ENCODE measurements at places on chromosomes 13 and 19.

- DNase-seq, result no peak
These were observed at the start of gene TLE2 for GRCh38 chr19:3029065-3029923. TSS of gene TLE2 (minus strand) at chr19:3029280. CDS start at chr19:3028904, 376 bp downstream.

- DNase-seq, result no peak
These were observed 95.7 kb downstream of the SLC10A2 start for GRCh38 chr13:102970542-102970941.

DNA sequence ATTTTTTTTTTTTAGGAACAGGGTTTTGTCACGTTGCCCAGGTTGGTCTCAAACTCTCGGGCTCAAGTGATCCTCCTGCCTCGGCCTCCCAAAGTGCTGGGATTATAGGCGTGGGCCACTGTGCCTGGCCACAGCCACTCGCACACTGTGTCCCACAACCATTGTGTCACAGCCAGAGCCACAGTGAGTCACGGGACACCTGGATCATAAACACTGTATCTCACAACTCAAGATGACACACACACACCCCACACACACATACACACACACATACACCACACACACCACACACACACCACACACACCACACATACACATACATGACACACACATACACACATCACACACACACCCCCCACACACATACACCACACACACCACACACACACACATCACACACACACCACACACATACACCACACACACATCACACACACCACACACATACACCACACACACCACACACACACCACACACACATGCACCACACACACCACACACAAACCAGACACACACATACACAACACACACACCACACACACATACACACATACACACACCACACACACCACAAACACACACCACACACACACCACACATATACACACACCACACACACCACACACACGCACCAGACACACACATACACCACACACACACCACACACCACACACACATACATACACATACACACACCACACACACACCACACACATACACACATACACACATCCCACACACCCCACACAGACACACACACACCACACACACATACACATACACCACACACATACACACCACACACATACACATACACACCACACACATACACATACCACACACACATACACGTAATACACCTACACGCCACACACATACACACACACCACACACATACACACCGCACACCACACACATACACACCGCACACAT, 16.2 kb downstream of the ELAVL3 start:
- DNase-seq, result no peak

GRCh38 chr19:45554481-45554880, 30.1 kb downstream of the OPA3 start:
- no peak for DNase-seq

DNA sequence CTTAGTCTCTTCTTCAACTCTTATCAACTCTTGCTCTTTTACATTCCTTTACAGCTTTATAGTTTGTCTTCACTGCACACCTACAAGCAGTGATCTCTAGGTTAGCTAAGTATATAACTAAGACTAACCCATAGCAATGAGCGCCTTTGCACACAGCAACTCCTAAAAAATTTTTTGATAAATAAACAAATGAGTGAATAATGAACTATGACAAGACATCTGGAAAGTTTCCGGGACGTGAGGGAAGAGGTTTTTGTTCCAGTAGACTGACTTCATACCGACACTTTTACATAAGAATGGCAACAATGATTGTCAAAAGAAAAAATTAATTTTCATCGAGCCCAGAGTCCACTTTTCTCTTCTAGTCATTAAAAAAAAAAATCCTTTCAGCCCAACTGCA, 98.3 kb downstream of the ELF1 start:
- peak; percentile 19 for DNase-seq

GRCh38 chr19:18434411-18435175, 3.3 kb downstream of the ISYNA1 start:
- no peak for DNase-seq

DNA sequence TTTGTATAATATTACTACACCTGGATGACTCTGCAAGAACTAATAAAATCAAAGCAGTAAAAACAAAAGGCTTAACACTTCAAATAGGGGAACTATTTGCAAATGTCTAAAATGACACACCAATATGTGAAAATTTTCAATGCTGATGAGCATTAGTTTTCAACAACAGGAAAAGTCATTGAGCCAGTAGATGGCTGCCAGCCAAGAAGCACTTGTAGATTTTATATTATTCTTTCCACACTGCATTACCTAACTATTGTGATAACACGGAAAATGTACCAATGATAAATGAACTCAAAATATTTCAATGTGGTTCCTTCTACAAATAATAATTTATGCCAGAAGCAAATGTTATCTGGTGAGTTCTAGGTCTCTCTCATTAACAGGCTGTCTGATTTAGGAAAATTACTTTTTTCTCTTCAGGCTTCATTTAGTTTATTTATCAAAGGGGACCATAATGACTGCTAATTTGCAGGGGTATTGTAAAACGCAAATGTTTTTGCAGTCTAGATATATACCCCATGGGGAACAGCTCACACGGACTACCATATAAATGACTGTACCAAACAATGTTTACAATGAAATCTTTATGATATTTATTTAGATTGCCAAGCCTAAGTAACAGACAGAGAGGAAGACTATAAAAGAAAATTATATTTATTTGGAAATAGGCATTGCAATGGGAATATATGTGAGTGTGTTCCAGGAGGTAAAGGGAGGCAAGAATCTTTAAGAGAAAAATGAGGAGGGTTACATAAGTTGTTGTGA, 407.8 kb downstream of the LIG4 start:
- peak; percentile 39 for DNase-seq

- no peak for DNase-seq
These were observed 298.6 kb downstream of the ZNF536 start for GRCh38 chr19:30670562-30671366.

GRCh38 chr13:24108615-24108965, 51.9 kb upstream of the SPATA13 start:
- DNase-seq, result no peak

- no peak for DNase-seq
These were observed 4.6 kb downstream of the TCF3 start for GRCh38 chr19:1647501-1648458.

DNA sequence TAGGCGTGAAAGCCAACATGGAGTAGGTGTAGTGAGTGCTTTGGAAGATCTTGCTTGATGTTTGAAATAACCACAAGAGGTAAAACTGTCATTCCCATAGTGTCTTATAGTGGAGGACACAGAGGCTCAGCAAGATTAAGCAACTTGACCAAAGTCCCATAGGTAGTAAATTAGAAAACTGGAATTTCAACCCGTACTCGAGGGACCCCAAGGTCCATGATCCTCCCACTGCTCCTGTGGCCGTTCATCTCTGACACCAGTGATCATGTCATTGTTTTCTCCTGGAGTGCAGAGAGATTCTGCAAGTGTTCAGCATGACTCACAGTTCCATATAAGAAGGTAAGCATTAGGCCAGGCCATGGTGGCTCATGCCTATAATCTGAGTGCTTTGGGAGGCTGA, 126.9 kb downstream of the FGF9 start:
- DNase-seq, result no peak

DNA sequence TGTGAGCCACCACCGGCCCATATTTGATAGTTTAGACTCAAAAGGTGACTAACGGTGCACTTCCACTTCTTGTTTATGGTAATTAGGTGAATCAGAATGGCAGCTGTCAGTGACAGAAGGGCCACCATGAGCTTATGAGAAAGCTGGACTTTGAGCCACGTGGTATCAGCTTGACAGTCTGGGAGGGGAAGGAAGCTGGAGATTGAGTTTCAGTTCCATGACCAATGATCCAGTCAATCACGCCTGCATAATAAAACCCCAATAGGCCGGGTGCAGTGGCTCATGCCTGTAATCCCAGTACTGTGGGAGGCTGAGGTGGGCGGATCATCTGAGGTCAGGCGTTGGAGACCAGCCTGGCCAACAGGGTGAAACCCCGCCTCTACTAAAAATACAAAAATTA, 8.2 kb downstream of the EID2B start:
- DNase-seq, result no peak

DNA sequence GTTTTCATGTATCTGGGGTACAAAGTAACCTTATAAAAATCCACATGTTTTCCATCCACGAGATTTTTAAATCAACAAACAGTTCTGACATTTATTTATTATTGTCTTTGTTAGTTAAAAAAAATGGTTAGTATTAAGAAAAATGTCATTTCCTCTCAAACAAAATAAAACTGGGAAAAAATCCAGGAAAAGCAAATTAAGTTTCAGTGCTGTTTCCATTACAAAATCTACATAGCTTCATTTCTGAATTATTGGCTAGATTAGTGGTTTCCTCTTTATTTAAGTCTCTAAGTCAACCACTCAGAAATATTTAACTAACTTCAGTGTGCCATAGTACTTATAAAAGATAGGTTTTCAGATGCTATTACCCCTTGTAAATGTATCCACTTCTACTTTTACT, 49.1 kb downstream of the MZT1 start:
- DNase-seq, result no peak

DNA sequence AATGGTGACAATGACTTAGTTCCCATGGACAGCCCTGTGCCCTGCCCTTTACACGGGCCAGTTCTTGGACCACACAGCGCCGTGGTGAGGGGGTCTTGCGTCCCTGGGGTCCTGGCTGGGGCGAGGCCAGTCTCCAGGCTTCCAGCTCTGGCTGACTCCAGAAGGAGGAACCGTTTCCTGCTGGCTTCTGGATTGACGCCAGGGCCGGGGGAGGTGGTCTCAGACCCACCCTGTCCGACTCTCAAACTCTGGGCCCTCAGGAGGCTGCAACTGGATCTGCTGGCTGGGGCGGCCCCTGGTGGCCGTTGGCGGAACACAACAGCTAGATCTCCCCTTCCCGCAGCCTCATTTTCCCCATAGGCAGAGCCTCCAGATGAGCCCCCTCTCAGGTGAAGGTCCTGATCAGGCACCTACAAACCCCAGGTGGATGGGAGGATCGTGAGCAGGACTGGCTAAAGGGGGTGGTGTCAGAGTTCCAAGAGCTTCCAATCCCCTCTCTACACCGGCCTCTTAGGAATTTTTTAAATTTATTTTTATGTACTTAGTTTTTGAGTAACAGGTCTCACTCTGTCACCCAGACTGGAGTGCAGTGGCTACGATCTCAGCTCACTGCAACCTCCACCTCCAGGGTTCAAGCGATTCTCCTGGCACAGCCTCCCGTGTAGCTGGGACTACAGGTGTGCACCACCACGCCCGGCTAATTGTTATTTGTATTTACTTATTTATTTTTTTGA, 8.0 kb downstream of the CCDC194 start:
- DNase-seq, result peak; percentile 62

DNA sequence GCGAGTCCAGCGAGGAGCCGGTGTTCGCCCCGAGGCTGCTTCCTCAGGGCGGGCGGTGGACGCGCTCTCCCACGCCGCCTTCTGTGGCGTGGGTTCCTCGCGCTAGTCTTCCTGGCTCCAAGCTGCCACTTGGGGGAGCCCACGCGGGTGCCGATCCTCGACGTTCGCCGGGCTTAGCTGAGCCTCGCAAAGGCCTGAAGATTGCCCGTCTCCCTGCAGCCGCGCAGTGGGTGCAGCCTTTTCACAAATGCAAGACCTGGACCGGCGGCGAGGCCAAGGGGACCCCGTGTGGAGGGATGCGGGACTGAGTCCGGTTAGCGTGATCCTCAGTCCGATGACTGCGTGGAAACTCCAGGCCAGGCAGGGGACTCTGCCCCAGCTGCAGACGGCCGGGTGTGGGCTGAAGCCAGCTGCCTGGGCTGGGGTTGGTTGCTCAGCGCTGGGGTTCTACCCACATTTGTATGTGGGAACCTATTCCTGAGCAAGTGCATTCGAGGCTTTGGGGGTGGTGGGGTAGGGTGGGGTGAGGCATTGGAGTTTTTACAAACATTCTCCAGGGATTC, 16.6 kb upstream of the LRP3 start:
- peak; percentile 39 for DNase-seq

DNA sequence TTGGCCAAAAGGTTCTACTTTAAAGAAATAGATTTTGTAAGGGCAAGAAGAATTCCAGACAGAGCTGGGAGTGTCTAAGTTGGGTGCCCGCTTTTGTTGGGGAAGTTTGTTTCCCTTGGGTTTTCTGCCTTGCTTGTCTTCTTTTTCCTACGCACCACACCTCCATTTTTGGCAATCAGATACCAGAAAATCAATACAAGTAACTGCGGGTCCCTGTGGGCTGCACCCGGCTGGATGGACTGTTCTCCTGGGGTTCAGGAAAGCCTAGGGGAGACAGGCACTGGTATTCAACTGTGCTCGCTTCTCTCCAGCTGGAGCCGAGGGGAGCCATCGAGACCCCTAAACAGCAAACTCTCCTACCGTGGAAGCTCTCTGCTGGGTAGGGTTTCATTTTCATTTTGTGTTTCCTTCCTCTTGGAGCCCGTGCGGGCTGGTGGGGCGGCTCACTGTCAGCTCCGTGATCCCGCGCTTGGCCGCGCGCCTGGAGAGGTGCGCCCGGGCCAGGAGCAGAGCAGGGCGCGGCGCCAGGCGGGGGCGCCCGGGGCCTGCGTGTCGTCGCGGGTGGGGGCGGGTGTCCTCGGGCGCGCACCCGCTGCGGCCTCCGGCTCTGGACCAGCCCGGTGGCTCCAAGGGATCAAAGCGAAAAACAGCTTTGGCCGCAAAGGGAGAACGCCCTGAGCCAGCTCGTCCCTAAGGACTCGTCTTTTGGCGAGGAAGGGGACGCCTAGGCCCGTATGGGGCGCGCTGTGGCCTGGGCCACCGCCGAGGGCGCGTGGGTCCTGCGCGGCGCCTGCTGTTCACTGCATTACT, 347.2 kb downstream of the ZNF536 start:
- no peak for DNase-seq

DNA sequence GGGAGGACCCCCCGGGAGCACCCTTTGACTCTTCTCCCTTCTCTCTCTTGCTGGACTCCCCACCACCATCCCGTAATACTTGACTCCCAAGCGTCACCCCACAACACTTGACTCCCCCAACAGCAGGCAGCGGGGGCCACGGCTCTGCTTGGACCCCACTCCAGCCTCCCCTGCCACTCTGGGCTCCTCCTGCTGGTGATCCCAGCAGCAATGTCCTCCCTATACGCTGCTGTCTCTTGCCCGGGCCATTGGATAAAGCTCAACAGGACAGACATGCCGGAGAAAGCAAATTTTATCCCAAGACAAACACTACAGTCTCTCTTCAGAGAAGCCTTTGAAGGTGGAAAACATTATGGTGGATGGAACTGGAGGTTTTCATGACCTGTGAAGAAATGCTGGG, 20.4 kb upstream of the AMER2 start:
- DNase-seq, result no peak

DNA sequence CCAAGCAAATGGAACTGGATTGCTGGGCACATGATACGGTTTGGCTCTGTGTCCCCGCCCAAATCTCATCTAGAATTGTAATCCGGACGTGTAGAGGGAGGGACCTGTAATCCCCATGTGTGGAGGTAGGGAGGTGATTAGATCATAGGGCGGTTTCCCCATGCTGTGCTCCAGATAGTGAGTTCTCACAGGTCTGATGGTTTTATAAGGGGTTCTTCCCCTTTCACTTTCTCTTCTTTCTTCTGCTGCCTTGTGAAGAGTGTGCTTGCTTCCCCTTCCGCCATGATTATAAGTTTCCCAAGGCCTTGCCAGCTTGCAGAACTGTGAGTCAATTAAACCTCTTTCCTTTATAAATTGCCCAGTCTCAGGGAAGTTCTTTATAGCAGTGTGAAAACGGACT, 32.6 kb upstream of the MTIF3 start:
- no peak for DNase-seq

GRCh38 chr19:39946532-39946931, 12.1 kb upstream of the FCGBP start:
- peak; percentile 42 for DNase-seq

GRCh38 chr19:2724148-2724557, 3.0 kb upstream of the DIRAS1 start:
- no peak for DNase-seq

All from PC-3 (cell line).